ENCODE measurements at places on chromosomes 11 and 22. TPM values are rescaled to one million over a fixed set of nuclear protein-coding genes. Genes with fewer than 3 reads are reported as not detected.
A peak's percentile ranks its signal among the peaks of the same experiment; 100 is the strongest.

SAA4 gene
- total RNA-seq = 1.3 TPM

NEFH gene
- 5.2 TPM for total RNA-seq

SCGB1D2 gene
- not detected for total RNA-seq

MTA2 gene
- total RNA-seq = 136 TPM

NXPE1 gene
- not detected for total RNA-seq

RFPL1 gene
- total RNA-seq = not detected

GRCh38 chr11:36452236-36452940 is 57.7 kb downstream of the TRAF6 start:
- no peak for DNase-seq

DNA sequence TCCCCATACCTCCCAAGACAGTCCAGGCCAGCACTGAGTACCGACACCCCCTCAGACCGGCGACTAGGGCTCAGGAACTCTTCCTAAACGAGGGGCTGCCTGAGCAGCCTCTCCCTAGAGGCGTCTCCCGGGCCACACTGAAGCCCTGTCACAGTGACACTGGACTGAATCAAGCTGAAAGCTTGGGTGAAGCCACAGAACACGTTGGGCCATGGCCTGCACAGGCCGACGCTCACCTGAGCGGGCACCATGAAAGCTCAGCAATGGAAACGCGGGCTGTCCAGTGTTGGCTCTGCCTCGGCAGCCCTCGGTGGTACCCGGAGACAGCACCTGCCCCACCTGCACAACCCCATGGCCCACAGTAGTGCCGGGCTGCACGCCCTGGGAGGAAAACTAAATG is 42.7 kb upstream of the MOB2 start:
- DNase-seq = no peak

- peak; percentile 16 for DNase-seq
Measured at GRCh38 chr11:99020352-99021225, at the start of gene CNTN5. Gene CNTN5, plus strand, starts transcription at chr11:99020949.

- DNase-seq = no peak
Measured at GRCh38 chr11:45237711-45238315, 48.3 kb downstream of the SYT13 start.

DNA sequence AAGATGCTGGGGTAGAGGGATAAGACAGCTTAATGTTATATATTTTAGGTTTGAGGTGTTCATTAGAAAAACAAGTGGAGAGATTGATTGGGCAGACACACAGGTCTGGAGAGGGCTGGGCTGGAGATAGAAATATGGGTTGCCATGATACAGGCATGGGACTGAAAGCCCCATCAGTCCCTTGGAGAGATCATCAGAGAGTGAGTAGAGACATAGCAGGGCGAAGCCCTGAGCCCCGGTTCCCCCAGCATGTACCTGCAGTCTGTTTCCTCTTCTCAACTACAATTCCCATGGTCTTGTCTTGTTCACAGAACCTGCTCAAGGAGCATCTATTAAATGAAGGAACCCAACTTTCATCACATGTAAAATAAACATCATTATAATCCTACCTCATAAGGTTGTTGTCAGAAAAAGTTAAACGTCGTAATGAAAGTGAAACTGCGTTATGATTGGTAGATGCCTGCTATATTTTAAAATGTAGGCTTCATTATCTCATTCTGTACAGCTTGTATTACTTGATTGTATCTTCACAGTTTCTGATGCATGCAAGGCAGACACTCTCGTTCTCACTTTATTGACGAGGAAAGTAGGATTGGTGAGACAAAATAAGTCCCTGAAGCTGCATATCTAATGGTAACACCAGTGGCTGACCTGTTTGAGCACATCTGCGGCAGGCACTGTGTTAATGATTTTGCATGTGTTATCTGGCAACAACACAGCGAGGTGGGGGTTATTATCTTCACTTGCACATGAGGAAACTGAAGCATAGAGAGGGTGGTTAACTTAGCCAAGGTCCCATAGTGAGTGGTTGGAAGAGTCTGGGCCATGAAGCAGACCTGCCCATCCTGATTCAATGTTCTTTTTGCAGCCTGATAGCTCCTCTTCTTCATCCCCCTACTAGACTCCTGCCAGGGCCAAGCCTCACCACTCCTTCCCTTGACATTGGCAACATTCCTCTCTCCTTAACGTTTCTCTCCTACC is 63.5 kb downstream of the ENDOD1 start:
- no peak for DNase-seq

- peak; percentile 67 for DNase-seq
Measured at GRCh38 chr22:37601540-37602442, 6.8 kb upstream of the GGA1 start.

DNA sequence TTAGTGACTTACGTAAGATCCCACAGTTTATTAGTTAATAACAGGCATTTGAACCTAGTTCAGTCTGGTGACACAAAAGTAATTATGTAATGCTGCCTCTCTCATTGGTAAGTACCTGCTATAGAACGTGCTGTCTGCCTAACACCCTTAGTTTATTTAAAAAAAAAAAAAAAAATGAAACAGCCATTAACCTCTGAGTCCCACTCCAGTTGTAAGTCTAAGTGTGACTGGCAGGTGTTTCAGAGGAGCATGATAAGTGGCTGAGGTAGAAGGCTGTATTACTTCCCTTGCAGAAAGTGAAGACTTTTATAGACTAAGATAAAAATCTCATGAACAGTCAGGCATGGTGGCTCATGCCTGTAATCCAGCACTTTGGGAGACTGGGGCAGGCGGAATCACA is 140.5 kb downstream of the TRIM44 start:
- DNase-seq = no peak

GRCh38 chr11:10797531-10797930 is 11.2 kb downstream of the EIF4G2 start:
- no peak for DNase-seq

DNA sequence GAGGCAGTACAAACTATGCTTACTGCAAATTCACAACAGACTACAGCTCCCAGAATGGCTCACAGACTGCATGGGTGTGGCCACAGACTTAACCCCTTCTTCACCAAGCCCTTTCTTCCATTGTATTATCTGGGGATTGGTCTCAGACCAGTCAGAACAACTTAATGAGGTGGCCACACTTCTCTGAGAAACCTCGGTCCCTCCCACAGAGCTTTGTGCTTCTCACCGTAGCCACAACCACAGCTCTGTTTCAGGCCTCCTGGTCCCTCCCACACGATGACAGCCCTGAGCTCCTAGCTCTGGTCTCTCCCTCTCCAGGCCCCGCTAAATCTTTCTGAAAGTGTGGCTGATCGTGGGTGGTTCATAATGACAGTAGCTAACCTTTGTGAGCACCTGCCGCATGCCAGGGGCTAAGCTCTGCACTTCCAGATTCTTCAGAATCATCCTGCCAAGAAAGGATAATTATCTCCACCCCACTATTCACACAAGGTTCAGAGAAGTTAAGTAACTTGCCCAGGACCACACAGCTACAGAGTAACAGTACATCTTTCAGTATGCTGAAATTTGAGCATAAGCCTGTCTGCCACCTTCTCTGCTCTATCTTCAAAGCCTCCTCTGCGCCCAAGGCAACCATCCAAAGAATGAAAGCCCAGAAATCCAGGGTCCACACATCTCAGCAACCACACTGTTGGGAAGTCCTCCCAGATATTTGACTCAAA is 5.4 kb downstream of the PDE2A start:
- no peak for DNase-seq

DNA sequence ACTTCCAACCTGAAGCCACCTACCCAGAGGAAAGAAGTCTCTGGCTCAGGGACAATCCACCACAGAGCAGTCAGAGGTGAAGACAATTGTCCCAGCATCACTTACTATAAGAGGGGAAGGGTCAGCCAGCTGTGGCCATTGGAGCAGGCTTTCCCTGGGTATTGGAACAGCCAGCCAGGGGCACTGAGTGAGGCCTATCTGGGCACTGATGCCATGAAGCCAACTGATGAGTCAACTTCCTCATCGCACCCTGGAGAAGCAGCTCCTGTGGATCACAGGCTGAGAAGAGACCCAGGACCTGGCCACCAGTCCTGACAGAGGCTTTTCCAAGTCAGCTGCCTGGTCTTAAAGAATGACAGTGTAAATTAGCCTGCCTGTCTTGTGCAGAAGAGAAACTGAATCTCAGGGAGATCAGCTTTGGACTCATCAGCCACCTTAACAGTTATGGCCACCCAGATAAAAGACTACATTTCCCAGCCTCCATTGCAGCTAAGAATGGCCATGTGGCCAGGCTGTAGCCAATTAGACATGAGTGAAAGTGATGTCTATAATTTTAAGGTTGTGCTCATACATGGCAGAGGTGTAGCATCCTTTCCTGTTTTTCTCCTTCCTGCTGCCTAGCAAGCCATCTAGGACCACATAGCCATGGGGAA is 19.0 kb downstream of the CHST1 start:
- DNase-seq = no peak

DNA sequence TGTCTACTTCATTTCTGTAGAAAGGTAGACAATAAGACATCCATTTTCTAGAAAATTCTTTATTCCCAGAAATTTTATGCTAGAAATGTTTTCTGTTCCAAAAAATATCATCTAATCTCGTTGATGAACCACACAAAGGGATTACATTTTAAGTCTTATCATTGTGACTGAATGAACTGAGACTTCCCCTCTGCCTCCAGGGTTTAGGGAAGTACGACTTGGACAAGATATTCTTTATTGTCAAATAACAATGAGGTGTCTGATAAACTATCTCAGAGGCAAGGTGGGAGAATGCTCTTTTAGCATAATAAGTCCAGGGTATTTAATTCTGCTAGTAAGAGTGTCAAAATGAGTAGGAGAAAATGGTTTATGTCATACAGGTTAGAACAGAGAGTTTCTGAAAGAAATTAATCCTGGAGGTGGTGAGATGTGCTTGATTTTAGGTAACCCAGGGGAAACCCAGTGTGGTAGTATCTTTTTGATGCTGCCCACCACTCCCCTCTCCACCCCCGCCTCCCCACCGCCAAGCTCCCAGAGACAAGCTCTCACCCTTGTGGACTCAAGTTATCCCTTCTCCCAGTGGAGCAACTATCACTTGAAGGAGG is 100.6 kb downstream of the CD44 start:
- no peak for DNase-seq

GRCh38 chr11:57566005-57566904 is 1.2 kb downstream of the UBE2L6 start:
- DNase-seq = no peak

- no peak for DNase-seq
Measured at GRCh38 chr11:90134478-90135003, at the start of gene NAALAD2. Gene NAALAD2, plus strand, starts transcription at chr11:90134663. Its CDS starts 96 bp downstream, at chr11:90134759.

DNA sequence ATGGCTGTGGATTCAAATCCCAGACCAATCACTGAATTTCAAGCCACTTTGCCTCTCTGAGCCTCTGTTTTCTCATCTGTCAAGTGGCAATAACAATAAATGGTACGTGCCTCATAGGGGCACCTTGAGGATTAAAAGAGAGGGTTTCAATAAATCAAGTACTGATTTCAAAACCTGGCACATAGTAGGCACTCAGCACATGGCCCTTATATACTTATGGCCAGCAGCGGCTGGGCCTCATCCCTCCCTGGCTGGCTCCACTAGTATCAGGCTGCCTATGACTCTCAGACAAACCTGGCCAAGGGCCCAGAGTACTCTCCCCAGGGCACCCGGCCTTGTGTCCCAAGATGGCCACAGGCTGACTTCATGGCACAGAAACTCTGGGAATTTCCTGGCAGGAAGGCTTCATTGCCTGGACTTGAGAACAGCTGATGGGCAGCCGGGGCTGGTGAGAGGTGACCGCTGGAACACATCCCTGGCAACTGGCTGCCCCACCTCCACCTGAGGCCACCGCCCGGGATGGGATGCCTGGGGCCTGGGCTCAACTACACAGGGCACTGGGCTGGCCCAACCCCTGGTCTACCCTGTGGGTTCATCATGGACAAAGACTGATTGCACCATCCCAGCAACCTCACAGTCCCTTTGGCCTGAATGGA is 3.4 kb downstream of the FADS3 start:
- peak; percentile 56 for DNase-seq

GRCh38 chr11:60974726-60975125 is 3.2 kb downstream of the CD6 start:
- no peak for DNase-seq

- no peak for DNase-seq
Measured at GRCh38 chr11:34356913-34357700, 703 bp downstream of the ABTB2 start.

DNA sequence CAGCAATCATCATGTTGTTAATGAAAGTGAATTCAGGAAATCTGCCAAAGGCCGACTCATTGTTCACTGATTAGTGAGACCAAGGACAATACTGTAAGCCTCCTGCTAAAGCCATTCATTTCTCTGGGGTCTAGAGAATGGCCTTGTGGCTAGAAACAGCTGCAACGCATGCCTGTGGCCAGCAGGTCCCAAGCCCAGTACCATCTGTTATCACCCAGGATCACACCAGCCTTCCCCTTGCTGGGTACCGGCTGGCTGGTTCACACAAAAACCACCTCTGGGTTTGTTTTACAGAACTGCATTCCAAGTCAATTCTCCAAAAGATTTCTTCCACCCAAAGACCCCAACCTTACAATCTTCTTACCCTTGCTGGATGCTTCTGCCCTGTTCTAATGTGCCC is 1.1 kb downstream of the PLAAT5 start:
- DNase-seq = peak; percentile 61

- no peak for DNase-seq
Measured at GRCh38 chr11:100441086-100441485, 246.0 kb upstream of the ARHGAP42 start.

GRCh38 chr22:29948385-29948769 is 65.4 kb downstream of the MTMR3 start:
- DNase-seq = no peak

- no peak for DNase-seq
Measured at GRCh38 chr11:117977029-117977428, 9.2 kb upstream of the IL10RA start.

DNA sequence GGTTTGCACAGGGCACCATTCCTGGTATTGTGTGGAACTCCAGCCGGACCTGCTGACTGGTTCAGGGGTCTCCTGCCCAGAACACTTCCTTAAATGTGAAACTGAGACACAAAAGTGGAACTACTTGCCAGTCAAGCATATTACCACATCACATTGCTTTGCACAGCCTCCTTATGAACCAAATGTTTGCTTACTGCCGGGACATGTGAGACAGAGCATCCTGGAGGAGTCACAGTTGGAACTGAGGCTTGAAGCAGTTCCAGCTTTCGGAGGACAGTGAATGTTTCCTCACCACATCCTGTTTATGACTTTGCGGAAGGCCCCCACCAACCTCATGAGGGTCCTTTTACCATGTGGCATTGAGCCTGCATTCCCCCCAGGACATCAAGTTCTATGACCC is 105.8 kb upstream of the ARHGAP42 start:
- DNase-seq = no peak

DNA sequence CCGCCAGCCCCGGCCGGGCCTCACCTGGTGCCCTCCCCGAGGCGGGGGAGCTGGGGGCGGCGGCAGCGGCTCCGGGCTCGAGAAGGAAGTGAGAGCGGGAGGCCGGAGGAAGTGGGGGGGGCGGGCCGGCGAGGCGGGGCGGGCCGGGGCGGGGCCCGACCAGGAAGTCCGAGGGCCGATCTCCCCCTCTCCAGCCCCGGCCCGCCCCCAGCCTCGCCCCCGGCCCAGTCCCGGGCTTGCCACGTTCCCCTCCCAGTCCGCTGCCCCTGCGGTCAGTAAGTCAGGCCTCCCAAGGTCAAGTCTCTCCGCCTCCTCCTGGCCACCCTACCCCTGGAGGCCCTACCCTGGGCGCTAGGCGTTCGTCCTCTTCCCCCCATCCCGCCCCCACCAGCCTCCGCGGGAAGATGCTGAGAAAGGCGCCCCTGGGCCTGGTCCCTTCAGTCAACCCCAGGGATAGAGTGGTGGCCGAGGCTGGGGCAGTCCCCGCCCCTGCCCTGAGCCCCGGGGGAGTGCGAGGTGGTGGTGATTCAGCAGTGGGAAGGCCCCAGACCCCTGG is at the start of gene RHOG:
TSS of gene RHOG (minus strand) at position 90 of the 556 bp plus-strand sequence. CDS start 12,821 bp downstream, outside the sequence.
- DNase-seq = peak; percentile 28

- DNase-seq = peak; percentile 51
Measured at GRCh38 chr11:10455637-10456487, 798 bp downstream of the AMPD3 start.

Data from kidney epithelial cell (primary cell).